ENCODE measurements at places on chromosomes 1 and 21.

DNA sequence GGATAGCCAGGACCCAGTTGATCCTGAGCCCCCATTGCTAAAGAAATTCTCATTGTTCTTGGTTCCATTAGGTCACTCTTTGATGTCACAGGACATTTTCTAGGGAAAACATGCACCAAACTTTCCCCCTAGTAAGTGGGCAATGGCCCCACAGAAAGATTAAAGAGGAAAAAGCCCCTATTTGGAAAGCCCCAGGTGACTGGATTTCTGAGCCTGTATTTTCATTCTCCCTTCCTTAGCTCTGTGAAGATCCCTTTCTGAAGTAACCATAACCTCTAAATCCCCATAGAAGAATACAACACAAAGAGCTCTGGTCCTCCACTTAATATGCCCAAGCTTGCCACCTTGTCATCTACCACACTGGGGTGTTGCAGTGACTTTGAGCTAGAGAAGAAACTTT is 232.3 kb upstream of the FGGY start:
- no peak for DNase-seq

GRCh38 chr1:215377746-215378145 is 189.4 kb upstream of the KCTD3 start:
- DNase-seq, result no peak

- no peak for DNase-seq
Observed at GRCh38 chr1:244914761-244915160, 50.4 kb upstream of the HNRNPU start.

DNA sequence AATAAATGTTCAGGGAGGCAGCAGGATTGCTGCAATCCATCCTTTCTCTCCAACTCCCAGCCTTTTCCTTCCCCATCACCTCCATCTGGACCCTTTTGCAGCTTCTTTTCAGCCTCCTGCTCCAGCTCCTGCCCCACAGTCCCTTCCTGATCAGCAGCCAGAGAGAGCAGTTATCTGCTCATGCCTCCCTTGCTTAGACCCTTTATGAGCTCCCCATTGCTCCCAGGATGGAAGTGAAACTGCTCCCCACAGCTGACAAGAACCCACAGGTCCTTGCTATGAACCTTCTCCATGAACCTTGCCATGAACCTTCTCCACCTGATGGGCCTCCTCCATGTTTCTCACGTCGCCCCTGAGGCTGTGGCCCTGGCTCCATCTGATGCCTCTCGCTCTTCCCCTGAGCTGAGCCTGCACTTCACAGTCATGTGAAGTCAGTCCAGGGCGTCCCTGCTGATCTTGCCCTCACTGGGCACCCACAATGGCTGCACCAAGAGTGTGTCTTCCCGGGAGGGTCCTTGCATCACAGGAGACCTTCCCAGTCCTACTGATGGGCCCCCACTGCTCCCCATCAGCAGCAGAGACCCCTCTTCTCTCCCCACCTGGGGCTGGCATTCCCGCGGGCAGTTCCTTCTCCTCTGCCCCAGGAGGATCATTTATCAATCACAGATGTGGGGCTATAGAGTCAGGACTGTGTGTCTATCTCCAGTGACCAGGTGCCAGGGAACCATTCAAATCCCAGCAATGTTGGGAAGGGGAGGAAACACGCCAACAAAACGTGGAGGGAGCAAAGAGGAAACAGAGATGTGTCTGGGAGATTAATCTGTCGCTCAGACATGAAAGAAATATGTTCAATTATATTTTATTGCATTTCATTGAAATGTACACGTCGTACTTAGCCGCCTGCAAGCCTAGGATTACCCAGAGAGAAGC is 73.1 kb downstream of the MATN1 start:
- DNase-seq, result no peak

DNA sequence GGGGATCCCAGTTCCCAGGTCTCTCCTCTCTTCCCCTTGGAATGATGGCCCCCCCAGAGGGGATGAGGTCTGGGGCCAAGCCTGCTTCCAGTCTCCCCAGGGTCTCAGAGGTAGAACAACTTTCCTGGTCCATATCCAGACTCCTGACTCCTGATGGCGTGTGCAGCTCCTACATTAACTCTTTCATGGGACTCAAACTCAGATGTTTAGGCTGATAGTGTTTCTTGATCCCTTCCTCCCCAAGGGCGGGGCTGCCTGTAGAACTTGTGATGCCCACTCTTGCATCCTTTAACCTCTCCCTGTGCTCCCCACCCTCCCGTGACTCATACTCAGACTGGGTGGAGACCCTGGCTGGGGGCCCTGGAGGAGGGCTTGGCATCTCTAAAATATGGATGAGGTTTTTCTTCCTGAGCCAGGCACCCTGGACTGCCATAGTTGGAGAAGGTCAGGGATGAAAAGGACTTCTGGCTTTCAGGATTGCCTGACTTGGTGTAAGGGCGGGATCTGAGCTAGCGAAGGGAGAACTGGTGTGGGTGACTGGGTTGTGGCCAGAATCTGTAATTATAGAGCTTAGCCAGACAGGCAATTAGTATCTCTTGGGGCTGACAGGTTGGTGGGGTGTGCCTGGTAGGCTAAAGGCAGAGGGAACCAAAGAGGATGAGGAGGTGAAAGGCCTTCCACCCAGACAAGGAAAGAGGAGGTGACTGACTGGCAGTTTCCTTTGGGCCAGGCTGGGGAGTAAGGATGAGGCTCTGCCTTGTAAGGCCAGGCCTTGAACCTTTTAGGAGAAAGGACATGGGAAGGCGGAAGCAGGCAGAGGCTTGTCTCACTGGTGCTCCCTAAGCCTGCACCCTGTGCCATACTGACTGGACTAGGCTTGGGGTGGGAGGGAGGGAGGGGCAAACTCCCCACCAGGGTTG is 1.5 kb downstream of the ATP8B2 start:
- DNase-seq, result no peak

- DNase-seq, result no peak
Observed at GRCh38 chr1:26913754-26914619, at the start of gene NR0B2. Gene NR0B2, minus strand, starts transcription at chr1:26913975. Its CDS starts 35 bp downstream, at chr1:26913940.

- DNase-seq, result no peak
Observed at GRCh38 chr1:233089251-233089650, 138.8 kb downstream of the NTPCR start.

DNA sequence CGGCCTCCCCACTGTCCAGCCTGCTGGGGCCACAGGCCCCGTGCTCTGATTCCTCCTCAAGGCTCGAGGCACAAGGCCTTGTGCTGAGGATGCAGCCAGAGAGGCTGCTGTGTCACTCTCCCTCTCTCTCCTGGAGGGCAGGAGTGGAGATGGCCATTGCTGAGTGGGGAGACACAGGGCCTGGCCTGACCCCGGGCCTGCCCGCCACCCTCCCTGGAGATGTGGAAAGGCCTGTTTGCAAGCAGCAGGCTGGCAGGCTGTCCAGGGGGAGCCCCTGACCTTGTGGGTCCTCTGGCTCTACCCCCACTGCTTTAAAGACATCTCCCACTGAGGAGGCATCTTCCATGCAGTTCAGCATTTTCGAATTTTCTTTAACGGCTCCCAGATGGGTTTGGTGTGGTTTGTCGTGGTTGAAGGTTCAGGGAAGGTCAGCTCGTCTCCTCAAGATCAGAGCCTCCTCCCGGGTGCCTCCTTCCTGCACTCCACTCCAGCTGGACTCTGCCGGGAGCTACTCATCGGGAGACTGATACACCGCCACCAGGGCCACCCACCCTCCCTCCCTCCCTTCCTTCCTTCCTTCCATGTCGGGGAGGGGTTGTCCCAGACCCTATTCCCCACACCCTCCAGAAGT is 69.1 kb downstream of the SPSB1 start:
- no peak for DNase-seq

GRCh38 chr1:11550664-11551283 is 71.8 kb downstream of the DISP3 start:
- peak; percentile 30 for DNase-seq

DNA sequence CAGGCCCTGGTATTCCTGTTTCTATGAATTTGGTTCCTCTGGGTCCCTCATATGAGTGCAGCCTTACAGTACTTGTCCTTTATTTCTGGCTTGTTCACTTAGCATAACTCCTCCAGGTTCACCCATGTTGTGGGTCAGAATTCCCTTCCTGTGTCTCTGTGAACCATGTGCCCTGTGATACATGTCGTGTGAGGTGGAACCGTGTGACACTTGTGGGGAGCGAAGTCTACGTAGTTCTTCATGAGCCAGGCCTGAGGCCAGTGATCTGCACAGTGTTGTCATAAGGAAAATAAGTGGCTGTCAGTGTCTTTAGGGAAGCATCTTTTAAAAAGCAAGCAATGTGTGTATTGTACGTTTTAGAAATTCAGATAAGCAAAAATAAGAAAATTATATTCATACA is 122.8 kb downstream of the GALNT2 start:
- DNase-seq, result no peak

DNA sequence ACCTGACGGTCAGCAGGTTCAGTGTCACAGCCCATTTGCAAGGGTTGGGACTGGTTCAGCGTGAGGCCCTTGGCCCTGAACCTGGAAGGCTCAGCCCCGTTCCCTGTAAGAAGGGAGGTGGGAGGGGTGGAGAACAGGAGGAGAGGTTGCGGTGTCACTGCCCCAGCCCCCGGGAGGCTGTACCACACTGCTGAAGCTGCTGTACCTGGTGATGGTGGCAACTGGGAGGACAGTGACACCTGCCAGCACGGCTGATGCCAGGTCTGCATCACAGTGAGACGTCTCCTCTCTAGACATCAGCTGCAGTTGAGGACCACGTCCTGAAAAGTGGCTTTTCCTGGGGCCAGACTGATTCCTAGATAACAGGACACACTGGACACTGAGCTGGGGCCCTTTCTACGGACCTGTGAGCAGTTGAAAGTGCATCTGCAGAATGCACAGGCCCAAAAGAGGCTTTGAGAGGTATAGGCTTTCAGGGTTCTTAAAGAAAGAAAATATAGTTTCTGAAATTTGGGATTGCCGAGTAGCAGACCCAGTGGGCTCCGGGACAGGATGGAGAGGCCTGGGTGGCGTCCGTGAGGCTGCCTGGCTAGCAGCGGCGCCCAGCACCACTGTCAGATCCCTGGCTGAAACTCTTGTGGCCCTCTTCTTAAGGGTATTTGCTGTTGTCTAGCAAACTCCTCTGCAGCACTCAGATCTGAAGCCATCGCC is 47.7 kb downstream of the COQ8A start:
- no peak for DNase-seq

- no peak for DNase-seq
Observed at GRCh38 chr1:233015965-233016364, 65.6 kb downstream of the NTPCR start.

- no peak for DNase-seq
Observed at GRCh38 chr1:68230901-68231626, 1.3 kb downstream of the WLS start.

GRCh38 chr1:187985897-187986654 is 1157.3 kb downstream of the PLA2G4A start:
- no peak for DNase-seq

DNA sequence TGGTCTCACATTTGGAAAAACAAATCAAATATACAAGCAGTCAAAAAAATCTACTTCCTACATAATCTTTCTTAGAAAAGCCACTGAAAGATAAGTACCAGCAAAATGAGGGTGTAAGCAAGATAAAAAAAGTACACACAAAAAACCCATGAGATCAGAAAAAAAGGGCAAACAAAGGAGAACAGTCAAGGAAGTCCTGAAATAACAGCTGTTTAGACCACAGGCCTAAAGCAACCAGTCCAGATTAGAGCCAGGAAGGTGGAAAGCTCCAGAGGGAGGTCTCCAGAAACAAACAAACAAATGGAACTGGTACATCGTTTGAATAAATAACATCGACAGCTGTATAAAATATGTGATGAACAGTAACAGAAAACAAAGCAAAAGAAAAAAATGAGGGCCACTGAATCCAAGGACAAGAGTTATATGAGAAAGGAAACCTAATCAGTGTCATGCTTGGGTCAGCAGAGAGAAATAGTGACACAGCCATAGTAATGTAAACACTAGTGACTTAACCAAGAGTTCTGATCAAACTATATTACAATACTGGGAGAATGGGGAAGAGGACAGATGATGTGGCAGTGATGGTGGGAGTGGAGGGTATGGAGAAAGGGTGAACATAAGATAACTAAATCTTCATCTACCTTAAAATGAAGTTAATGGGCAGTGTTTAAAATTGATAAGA is 67.5 kb downstream of the NVL start:
- DNase-seq, result no peak

DNA sequence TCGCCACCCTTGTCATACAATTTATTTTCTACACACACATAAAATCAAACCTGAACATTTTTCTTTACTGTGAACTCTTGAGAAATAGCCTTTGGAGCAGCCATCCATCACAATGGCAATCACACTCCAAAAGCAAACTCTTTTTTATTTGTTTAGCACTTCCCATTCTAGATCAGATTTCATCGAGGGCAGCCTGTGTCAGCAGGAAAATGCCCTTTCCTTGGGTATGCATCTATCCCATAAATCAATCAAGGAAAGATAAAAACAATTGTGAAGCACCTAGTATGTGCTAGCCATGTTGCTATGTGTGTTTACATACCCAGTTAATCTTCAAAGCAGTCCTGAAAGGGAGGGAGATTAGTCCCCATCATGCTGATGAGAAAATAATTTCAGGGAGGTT is 484.1 kb upstream of the USP24 start:
- no peak for DNase-seq

Data from RCC 7860 (cell line).